ENCODE measurements at places on chromosomes 11 and 22.
A peak's percentile ranks its signal among the peaks of the same experiment; 100 is the strongest.

- DNase-seq = no peak
- peaks cover 4% of the 10 kb centered on the region for H3K4me1 ChIP-seq
- H3K27me3 ChIP-seq = no peaks in the 10 kb centered on the region
These were observed 4.8 kb upstream of the CHRNA10 start for GRCh38 chr11:3675971-3676370.

GRCh38 chr11:65857500-65857852 is 504 bp downstream of the CFL1 start:
- H3K4me3 ChIP-seq = peak overlapping the region; percentile 88
- peaks cover 64% of the 10 kb centered on the region for H3K36me3 ChIP-seq
- peak overlapping the region; percentile 90 for H3K27ac ChIP-seq
- peak; percentile 61 for DNase-seq
- H3K4me1 ChIP-seq = peaks cover 62% of the 10 kb centered on the region

DNA sequence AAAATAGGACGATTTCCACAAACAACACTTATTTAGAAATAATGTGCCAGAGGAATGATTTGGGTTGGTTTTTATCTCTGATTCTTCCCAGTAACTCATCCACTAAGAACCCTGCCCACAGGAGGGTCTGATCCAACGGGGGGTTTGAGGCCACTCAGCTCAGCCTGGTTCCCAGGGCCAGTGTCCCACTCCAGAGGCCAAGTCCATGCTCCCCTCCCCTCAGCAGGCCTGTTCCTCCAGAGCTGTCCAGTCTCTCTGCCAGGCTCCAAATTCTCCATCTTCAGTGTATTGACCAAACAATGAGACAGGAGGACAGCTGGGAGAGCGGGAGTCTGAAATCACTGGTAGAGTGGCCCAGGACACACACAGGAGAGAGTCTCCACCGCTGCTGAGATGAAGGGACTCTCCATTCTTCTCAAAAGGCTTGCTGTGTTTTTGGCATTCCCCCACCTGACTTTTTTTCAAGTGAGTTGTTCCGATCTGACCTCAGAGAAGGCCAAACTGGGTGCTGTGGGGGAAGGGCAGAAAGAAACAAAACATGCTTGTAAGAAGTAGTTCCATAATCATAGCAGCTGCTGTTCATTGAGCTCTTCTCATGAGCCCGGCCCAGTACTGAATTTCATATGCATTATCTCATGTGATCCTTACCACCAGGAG is 17.6 kb upstream of the SCN2B start:
- H3K27ac ChIP-seq = no peak overlapping the region
- no peak overlapping the region for H3K4me3 ChIP-seq
- H3K27me3 ChIP-seq = no peaks in the 10 kb centered on the region

DNA sequence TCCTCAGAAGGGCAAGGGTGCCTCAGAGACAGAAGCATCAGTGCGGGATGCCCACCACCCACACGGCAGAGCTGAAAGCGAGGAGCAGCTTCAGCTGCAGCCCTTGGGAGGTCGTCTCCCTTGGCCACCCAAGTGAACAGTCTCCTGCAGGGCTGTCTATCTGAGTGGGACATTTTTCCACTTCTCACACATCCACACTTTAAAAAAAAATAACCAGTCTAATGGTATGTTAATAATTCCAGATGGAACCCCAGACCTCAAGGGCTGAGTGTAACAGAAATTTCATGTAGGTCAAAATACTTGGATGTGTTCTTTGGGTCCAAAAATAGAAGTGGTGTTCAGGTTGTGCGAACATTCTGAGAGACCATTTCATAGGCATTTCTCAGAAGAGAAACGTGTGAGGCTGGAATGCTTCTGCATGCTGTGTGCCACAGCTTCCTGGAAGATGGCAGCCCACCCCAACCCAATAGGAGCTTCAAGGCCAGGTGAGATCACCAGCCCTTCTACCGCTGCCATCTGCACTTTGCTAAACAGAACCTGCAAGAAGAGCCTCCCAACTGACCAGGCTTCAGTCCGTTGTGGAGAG is 623.2 kb downstream of the OPCML start:
- H3K27ac ChIP-seq = no peak overlapping the region
- H3K27me3 ChIP-seq = no peaks in the 10 kb centered on the region
- peaks cover under 1% of the 10 kb centered on the region for H3K36me3 ChIP-seq
- DNase-seq = no peak
- no peak overlapping the region for H3K4me3 ChIP-seq
- H3K4me1 ChIP-seq = no peaks in the 10 kb centered on the region

DNA sequence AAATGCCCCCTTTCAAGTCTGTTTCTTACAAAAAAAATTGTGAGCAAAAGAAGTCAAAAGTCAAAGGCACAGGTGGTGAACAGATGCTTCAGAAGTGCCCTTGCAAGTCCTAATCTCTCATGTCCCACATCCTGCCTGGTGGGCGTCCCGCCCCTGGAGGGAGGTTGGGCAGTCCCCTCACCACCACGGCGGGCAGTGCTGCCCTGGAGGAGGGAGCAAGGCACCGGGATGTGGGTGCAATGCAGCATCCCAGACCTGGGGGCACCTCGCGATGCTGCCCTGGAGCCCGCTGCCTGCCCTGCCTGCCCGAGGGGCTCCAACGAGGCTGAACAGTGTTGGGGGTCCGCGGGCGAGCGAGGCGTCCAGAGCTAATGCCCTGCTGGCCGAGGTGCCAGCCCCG is 15.9 kb downstream of the MRGPRG start:
- no peak overlapping the region for H3K27ac ChIP-seq
- H3K27me3 ChIP-seq = peaks cover 26% of the 10 kb centered on the region
- H3K36me3 ChIP-seq = no peaks in the 10 kb centered on the region
- no peaks in the 10 kb centered on the region for H3K4me1 ChIP-seq
- no peak overlapping the region for H3K4me3 ChIP-seq

- H3K4me3 ChIP-seq = no peak overlapping the region
- no peak overlapping the region for H3K27ac ChIP-seq
- H3K27me3 ChIP-seq = peaks cover 89% of the 10 kb centered on the region
- no peak for DNase-seq
- peaks cover 6% of the 10 kb centered on the region for H3K36me3 ChIP-seq
- H3K4me1 ChIP-seq = peaks cover 30% of the 10 kb centered on the region
These were observed 1.6 kb upstream of the TBX1 start for GRCh38 chr22:19758896-19759426.

DNA sequence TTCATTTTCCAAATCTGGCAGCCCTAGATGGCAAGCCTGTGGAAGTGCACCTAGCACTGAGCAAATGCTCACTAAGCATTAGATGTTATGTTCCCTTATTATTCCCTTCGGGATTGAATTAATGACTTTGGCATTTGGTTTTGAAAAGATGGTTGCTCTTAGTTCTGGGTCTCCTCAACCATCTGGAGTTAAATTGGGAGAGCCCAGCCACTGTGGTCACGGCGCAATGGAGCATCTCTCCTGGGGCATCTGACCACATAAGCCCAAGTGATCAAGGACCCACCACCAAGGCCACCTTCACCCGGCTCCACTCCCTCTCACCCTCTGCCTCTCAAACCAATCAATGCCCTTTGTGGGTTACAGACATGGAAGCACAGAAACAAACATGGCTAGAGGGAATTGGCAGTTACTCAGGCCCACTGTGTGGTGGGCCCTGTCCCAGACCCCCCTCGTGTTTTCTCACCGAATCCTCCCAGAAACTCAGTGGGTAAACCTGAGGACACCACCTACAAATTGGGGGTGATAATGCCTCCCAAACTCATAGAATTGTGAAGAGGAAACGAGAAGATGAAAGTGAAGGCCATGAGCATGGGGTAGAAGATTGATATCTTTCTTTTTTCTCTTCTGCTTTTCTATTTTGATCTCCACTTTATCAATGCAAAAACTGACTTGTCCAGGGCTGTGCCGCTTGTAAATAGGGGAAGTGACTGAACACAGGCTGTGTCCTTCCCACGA is 52.2 kb downstream of the IRAG1 start:
- DNase-seq = no peak
- peaks cover 8% of the 10 kb centered on the region for H3K27me3 ChIP-seq
- no peak overlapping the region for H3K4me3 ChIP-seq
- H3K36me3 ChIP-seq = no peaks in the 10 kb centered on the region

- DNase-seq = no peak
- no peak overlapping the region for H3K4me3 ChIP-seq
- no peaks in the 10 kb centered on the region for H3K4me1 ChIP-seq
- peaks cover 1% of the 10 kb centered on the region for H3K36me3 ChIP-seq
These were observed 60.9 kb downstream of the SCGB1A1 start for GRCh38 chr11:62479631-62480201.

DNA sequence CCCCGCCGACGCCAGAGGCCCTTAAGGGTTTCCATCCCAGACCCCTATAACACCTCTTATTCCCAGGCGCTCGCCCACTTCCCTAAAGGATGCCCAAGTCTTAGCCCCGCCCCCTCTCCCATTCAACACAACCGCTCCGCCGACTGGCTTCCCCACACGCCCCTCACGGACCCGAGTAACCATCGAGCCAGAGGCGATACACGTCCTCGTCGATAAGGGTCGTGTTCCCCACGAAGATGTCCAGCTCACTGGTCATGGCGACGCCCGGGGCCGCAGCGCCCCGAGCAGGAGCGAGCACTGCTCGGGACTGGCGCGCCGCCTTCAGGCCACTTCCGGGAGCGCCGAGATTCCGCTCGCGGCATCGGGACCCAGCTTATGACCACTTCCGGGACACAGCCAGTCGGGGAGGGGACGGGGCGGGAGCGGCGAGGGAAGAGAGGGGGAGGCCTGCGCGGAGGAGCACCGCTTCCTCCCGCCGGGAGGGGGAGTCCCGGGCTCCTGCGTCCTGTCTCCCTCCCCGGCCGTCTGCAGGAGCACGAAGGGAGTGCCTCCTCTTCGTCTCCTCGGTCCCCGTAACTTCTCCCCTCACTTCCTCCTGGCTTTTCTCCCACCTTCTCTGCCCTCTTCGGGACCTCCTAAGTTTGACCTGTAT is at the start of gene FIBP:
TSS of gene FIBP (minus strand) at position 309 of the 652 bp plus-strand sequence. CDS start at position 256, 53 bp downstream.
- H3K27ac ChIP-seq = peak within 1 kb of the TSS; percentile 94
- peak; percentile 86 for DNase-seq
- H3K27me3 ChIP-seq = no peaks in the 10 kb centered on the region

DNA sequence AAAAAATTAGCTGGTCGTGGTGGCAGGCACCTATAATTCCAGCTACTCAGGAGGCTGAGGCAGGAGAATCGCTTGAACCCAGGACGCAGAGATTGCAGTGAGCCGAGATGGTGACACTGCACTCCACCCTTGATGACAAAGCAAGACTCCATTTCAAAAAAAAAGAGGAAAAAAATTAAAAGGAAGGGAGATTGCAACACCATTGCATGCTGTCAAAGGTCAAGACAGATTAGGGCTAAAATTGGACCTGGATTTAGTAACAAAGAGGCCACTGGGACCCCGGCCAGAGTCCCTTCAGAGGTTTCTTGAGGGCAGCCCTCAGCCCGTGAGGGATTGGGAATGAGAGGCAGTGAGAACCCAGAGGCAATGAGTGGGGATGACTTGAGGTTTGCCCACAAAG is 8.2 kb upstream of the MAFF start:
- H3K4me3 ChIP-seq = no peak overlapping the region
- H3K27me3 ChIP-seq = peaks cover 21% of the 10 kb centered on the region
- peaks cover 6% of the 10 kb centered on the region for H3K4me1 ChIP-seq
- H3K27ac ChIP-seq = no peak overlapping the region
- H3K36me3 ChIP-seq = peaks cover 1% of the 10 kb centered on the region

DNA sequence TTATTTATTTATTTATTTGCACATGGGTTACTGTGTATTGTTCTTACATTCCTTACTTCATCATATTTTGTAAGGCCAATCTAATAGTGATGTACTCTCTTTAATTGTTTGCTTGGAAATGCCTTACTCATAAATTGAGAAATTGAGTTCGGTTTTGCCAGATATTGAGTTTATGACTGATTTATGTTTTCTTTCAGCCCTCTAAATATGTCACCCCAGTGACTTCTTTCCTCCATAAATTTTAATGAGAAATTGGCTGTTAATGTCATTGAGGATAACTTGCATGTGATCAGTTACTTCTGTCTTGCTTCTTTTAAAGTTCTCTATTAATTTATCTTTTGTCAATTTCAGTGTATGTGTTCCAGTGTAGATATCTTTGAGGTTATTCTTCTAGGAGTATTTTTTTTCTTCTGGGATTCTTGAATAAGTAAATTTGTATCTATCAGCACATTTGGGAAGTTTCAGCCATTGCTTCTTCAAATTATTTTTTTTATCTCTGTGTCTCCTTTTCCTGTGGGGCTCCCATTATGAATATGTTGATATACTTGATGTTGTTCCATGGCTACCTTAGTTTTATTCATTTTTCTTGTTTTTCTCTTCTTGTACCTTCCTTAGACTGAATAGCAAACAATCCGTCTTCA is 47.8 kb downstream of the XKR3 start:
- no peak overlapping the region for H3K4me3 ChIP-seq
- no peaks in the 10 kb centered on the region for H3K4me1 ChIP-seq
- no peak overlapping the region for H3K27ac ChIP-seq
- no peak for DNase-seq
- H3K27me3 ChIP-seq = no peaks in the 10 kb centered on the region

DNA sequence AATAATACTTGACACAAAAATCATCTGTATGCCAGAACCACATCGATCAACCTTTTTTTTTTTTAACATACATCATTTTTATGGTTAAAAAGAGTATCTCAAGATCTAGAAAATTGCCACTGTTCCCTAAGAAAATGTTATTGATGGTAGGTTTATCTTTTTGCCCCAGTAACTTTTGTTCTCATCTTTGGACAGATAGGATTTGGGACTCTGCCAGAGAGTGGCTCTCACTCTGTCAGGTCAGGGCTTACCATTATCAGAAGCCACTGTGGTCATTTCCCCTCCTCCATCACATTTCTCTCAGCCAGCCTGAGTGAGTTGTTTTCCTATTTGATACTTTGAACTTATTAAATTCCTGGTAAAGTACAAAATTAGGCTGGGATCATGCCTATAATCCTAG is 47.9 kb upstream of the YWHAH start:
- H3K36me3 ChIP-seq = peaks cover 36% of the 10 kb centered on the region
- no peak overlapping the region for H3K27ac ChIP-seq
- H3K4me1 ChIP-seq = no peaks in the 10 kb centered on the region
- DNase-seq = no peak
- no peak overlapping the region for H3K4me3 ChIP-seq

DNA sequence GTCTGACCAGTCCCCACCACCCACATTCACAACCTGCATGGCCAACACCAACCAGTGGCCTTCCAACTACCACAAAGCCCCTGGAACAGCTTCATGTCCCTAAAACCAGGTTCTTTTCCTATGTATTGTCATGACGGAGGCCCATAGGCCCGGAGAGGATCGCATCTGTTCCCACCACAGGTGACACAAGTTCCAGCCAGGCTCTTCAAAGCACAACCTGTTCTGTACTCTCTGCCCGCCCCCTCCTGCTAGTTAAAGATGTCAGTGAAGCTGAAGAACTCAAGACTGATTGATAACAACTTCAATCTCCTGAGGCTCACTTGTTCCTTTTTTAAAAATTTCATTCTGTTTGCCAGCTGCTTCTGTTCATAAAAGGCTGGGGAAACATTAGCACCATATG is 121.1 kb upstream of the GUCY1A2 start:
- H3K27me3 ChIP-seq = no peaks in the 10 kb centered on the region
- no peak overlapping the region for H3K27ac ChIP-seq
- H3K4me1 ChIP-seq = no peaks in the 10 kb centered on the region
- H3K4me3 ChIP-seq = no peak overlapping the region
- DNase-seq = no peak

GRCh38 chr22:20810645-20811044 is 36.7 kb downstream of the SERPIND1 start:
- no peak for DNase-seq
- H3K27me3 ChIP-seq = no peaks in the 10 kb centered on the region
- no peak overlapping the region for H3K4me3 ChIP-seq
- H3K36me3 ChIP-seq = peaks cover 60% of the 10 kb centered on the region
